Activated CD8-positive, alpha-beta T cell treated with anti-CD3 and anti-CD28 coated beads for 36 hours (primary cell): ENCODE measurements at places on chromosomes 12 and 14.
A peak's percentile ranks its signal among the peaks of the same experiment; 100 is the strongest.

DNA sequence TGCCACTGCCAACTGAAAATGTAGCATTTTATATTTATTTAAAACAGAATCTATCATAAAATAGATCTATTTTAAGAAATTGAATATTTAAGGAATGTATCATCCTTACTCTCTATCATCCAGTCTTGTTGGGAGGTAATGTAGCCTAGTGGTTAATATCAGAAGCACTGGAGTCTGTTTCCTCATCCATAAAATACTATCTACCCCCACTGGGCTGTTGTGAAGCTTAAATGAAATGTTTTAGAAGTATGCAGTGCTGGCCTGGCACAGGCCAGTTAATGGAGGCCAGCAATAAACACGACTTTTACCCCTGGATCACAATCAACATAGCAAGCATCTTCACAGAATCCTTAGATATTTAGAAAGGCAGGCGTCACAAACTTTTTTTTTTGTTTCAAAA, 188.0 kb downstream of the CAND1 start:
- H3K4me3 ChIP-seq = no peak overlapping the region
- H3K27ac ChIP-seq = no peak overlapping the region
- H3K36me3 ChIP-seq = peaks cover 3% of the 10 kb centered on the region
- peaks cover 17% of the 10 kb centered on the region for H3K4me1 ChIP-seq

GRCh38 chr14:68250927-68251768, 431.6 kb downstream of the RAD51B start:
- peaks cover 48% of the 10 kb centered on the region for H3K4me1 ChIP-seq
- no peaks in the 10 kb centered on the region for H3K27me3 ChIP-seq
- DNase-seq = no peak
- peak overlapping the region; percentile 24 for H3K27ac ChIP-seq

DNA sequence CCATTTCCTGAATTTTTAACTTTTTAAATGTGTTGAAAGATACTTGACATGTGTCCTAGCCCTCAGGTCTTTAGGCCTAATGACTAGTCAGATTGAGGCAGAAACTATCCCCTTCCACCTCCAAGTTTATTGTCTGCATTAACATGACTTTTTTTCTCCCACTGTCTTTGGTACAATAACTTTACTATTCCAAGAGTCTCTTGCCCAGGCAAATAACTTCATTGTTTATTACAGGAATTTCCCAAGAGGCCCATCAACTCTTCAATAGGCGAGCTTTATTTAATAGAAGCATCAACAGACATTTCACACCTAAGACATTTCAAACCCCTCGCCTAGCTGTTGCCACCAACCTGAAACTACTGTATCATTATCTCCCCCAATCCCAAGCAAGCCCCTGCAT, 10.7 kb downstream of the NFKBIA start:
- no peaks in the 10 kb centered on the region for H3K36me3 ChIP-seq
- H3K4me3 ChIP-seq = no peak overlapping the region
- peaks cover 19% of the 10 kb centered on the region for H3K4me1 ChIP-seq

DNA sequence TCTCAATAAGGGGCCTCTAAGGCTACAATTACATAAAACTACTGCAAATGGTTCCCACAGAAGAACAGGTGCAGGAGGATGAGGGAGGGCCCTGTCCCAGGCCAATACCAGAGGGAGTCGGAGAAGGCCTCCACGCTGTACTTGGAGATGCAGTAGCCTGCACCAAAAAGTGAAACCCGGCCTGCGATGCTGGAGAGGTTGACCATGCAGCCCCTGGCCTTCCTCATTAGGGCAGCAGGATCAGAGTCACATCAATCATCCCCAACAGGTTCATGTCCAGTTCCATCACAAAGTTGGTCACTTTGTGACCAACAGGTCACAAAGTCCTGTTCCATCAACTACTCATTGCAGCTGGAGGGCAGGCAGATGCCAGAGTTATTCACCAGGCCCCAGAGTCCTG, 23.0 kb downstream of the ZBTB39 start:
- H3K27me3 ChIP-seq = peaks cover 1% of the 10 kb centered on the region
- no peak overlapping the region for H3K27ac ChIP-seq
- H3K4me3 ChIP-seq = no peak overlapping the region
- DNase-seq = no peak
- no peaks in the 10 kb centered on the region for H3K36me3 ChIP-seq

DNA sequence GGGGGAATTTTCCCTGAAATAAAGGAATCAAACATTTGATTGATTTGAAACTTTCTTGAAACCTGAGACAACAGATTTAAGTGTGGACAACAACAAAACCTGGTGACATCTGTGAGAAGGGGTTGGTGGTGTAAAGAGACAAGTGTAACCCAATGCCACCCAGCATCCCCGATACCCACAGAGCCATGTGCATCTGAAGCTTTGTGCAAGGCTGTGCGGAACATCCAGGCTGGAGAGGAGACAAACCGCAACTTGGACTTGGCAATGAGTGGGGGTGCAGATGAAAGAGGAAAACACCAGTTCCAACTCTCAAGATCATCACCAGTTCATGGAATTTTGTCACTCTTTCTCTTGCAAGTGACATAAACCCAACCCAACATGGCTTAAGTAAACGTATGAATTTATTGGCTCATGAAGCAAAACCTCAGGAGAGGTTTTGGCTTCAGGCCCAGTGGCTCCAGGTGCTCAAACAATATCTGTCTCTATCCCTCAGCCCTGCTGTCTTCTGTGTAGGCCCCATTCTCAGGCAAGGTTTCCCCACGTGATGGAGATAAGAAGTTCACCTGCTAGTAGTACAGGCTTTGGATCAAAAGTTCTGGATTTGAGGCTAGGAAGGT, 55.2 kb upstream of the NTF3 start:
- H3K4me1 ChIP-seq = no peaks in the 10 kb centered on the region
- no peak overlapping the region for H3K4me3 ChIP-seq
- no peak for DNase-seq
- H3K36me3 ChIP-seq = no peaks in the 10 kb centered on the region
- no peak overlapping the region for H3K27ac ChIP-seq

DNA sequence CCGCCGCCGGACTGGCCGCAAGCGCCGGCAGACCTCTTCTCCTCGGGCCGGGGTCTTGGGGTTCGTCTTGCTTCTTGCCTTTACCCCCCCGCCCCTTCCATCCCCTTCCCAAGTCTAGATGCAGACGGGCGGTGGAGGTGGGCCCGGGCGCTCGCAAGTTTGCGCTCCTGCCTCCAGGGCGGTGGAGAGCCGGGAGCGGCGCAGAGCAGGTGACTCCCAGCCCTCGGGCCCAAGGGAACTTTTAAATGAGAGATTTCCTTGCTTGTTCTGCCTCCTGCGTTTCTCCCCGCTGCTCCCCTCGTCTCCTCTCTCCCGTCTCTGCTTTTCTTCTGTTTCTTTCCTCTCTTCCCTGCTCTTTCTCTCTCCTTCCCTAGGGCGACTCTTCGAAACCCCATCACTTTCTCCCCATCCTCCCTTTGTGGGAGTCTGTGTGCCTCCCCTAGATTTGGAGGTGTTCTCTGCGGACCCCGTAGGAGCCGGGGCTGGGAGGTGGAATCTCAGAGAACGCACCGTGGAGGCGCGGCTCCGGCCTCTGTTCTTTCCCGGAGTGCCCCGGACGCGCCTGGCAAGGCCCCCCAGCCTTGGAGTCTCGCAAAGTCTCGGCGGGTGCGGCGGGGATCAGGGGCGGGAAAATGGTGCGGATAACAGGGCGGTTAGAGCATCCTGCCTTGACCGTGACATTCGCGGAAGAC, 114.7 kb upstream of the MYL2 start:
- no peak overlapping the region for H3K27ac ChIP-seq
- H3K36me3 ChIP-seq = no peaks in the 10 kb centered on the region
- peaks cover 64% of the 10 kb centered on the region for H3K27me3 ChIP-seq
- peaks cover 17% of the 10 kb centered on the region for H3K4me1 ChIP-seq

- no peak for DNase-seq
- H3K4me1 ChIP-seq = no peaks in the 10 kb centered on the region
- H3K36me3 ChIP-seq = no peaks in the 10 kb centered on the region
- H3K27ac ChIP-seq = no peak overlapping the region
Measured at GRCh38 chr12:31020385-31021166, 53.1 kb upstream of the DDX11 start.
